ENCODE measurements at places on chromosomes 2 and 18.

DNA sequence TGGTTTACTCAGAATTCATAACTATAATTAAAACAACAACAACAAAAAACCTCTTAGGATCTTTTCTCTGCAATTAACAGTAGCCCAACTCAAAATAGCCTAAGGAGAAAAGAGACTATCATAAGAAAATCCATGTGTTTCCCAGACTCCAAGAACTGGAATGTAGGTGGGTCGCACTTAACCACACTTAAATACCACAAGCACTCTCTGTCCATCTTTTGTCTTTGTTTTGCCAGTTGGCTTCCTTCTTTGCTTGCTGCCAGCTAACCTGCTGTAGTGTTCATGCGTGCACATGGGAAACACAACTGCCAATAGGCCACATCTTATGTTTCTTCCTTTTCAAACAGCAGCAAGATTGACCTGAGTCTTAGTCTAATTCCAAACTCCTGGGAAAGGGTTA, 24.1 kb upstream of the ACVR1 start:
- no peak for DNase-seq

GRCh38 chr2:75494137-75494769, 66.5 kb downstream of the EVA1A start:
- DNase-seq = no peak

- DNase-seq = no peak
These were observed 13.9 kb downstream of the CKAP2L start for GRCh38 chr2:112750560-112750843.

GRCh38 chr2:1606046-1606400, 138.3 kb downstream of the PXDN start:
- no peak for DNase-seq

DNA sequence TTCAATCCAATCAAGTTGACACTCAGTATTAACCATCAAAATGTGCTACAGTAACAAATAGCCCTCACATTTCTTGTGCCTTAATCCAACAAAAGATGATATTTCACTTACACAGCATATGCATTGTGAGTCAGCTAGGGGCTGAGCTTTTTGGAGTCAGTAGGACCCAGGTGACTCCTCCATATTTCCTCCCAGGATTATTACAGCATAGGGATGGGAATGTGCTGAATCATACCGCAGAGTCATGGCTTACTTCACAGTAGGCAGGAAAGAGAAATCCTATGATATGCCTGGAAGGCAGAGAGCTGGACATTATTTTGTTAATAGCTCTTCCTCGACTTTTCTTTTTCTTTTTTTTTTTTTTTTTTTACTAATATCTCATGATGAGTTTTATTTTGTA, 153.3 kb downstream of the TMEM182 start:
- DNase-seq = no peak

- no peak for DNase-seq
These were observed 21.9 kb downstream of the CDC42EP3 start for GRCh38 chr2:37649518-37649917.

DNA sequence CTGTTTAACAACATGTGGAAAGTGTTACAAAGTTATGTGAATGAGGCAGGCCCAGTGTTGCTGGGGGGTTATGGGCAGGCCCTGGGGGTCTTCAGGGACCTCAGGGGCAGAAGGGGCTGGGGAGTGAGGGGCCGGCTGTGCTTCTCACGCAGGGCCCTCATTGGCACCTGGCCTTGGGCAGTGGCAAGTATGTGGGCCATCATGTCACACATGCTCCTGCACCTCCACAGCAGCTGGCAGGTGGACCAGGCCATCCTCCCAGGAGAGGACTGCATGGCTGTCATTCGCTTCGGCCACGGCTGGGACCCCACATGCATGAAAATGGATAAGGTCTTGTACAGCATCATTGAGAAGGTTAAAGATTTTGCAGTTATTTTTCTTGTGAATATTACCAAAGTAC, 47.4 kb downstream of the ZNF385B start:
- DNase-seq = no peak

- no peak for DNase-seq
These were observed 41.4 kb downstream of the STEAP3 start for GRCh38 chr2:119264781-119265692.

DNA sequence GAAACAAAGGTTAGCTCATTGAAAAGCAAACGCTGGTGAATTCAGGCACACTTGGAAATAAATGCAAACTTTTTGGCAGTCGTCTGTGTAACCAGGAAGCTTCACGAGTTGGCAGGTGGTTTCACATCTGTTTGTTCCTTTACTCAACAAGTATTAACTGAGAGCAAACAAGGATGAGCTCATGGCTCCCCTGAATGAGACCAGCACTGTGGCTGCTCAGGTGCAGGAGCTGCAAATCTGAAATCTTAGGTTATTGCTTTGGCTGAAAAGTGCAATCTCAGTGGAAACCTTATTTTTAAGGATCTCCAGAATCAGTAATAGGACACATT, 46.3 kb downstream of the SH3RF3 start:
- DNase-seq = no peak

DNA sequence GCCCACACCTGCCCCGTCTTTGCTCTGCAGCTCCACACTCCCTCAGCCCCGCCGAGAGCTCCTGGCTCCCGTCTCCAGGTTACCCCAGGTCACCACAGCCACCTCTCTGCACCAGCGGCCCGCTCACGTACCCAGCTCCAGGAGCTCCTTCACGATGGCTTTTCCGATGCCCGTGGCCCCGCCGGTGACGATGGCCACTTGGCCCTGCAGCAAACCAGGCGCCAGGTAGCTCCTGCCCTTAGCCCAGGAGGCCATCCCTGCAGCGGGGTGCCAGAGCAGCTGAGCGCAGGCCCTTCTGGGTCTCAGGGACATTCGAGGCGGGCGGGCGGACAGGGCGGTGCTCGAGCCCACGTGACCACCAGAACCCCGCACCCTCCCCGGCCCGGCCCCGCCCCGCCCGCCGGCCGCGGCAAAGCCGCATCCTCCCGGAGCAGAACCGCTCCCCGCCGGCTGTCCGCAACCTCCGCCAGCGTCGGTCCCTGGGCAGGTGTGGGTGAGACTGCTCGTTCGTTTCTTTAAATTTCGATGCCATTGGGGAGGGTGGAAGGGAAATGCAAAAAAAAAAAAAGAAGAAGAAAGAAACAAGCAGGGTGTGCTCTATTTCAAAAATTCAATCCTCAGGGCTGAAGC, at the start of the genes PECR and TMEM169:
Gene PECR (minus strand): TSS at position 323 of the 630 bp plus-strand sequence. CDS start 68 bp downstream, at position 255.
Gene TMEM169 (plus strand): TSS at position 433 of the 630 bp plus-strand sequence. CDS start 14,045 bp downstream, outside the sequence.
- DNase-seq = peak; percentile 49

- no peak for DNase-seq
These were observed 29.6 kb downstream of the NABP1 start for GRCh38 chr2:191707542-191707941.

GRCh38 chr18:23135550-23136325, 453 bp downstream of the CABLES1 start:
- DNase-seq = peak; percentile 4

- no peak for DNase-seq
These were observed 53.0 kb downstream of the PIEZO2 start for GRCh38 chr18:11096411-11096810.

DNA sequence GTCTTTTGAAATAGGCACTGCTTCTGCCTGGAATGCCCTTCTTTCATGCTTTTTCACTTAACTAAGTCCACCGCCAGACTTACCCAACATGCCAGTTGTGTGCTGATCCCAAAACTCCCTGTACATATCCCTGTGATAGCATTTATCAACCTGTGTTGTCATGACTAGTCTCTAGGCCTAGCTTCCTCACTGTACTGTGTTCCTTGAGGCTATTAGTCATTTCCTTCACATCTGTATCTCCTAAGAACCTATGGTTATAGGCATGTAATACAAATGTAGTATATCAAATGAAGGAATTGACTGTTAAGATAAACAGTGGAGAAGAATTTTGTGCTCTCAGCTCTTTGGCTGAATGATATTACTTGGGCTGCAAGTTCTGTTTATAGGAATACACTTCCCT, 184.3 kb downstream of the CYRIA start:
- DNase-seq = no peak

DNA sequence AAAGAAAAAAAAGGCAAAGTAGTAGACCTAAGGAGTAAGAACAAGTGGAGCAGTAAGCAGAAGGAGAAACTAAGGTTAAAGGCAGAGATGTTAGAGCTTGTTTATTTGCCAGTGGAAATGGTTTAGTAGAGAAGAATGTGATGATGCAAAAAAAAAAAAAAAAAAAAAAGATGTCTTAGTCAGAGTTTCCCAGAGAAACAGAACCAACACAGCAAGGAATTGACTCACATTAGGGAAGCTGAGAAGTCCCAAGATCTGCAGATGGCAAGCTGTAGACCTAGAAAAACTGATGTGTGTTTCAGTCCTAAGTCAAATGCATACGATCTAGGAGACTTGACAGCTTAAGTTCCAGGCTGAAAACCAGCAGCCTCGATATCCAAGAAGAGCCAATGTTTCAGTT, 1548.8 kb upstream of the LRRTM1 start:
- DNase-seq = no peak

GRCh38 chr2:127161176-127162136, 54.5 kb upstream of the BIN1 start:
- no peak for DNase-seq

DNA sequence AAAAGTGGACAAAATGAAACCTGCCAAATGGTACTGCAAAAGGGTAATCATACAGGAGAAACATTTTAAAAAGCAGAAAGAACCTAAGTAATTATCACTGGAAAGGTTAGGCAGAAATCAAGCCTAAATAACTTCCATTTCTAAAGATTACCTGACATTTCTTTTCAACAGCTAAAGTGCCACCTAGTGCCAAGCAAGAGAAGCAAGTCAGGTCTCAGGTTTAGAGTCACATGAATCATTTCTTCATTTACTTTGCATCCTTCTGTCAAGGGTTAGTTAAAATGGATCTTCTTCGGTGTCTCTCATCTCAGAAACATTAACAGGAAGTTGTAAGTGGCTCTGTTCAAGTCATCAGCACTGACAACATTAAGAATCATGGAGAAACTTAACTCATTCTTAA, 90.3 kb downstream of the AKAIN1 start:
- no peak for DNase-seq

- DNase-seq = no peak
These were observed 231.5 kb upstream of the FBXO11 start for GRCh38 chr2:48137829-48138228.

DNA sequence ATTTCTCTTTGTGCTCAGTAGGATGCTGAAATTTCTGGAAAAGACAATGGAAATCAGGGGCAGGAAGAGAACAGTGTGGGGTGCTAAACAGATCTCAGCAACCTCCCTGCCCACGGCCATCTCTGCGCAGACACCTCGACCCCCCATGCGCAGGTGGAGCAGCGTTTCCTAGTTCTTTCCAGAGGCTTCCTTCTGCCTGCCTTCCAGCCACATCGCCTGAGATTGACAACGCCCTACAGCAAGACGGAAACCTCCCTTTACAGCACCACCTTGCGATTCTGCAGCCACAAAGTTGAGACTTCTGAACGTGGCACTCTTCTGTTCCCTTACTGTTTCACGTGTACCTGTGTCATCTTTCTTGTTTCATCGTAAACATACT, 31.4 kb upstream of the CASP8 start:
- no peak for DNase-seq

- DNase-seq = peak; percentile 10
These were observed 31.0 kb downstream of the IL37 start for GRCh38 chr2:112941753-112942653.

GRCh38 chr2:27720004-27720551, 51.4 kb upstream of the MRPL33 start:
- DNase-seq = peak; percentile 24

- no peak for DNase-seq
These were observed 135.4 kb downstream of the PHLPP1 start for GRCh38 chr18:62850619-62851306.

DNA sequence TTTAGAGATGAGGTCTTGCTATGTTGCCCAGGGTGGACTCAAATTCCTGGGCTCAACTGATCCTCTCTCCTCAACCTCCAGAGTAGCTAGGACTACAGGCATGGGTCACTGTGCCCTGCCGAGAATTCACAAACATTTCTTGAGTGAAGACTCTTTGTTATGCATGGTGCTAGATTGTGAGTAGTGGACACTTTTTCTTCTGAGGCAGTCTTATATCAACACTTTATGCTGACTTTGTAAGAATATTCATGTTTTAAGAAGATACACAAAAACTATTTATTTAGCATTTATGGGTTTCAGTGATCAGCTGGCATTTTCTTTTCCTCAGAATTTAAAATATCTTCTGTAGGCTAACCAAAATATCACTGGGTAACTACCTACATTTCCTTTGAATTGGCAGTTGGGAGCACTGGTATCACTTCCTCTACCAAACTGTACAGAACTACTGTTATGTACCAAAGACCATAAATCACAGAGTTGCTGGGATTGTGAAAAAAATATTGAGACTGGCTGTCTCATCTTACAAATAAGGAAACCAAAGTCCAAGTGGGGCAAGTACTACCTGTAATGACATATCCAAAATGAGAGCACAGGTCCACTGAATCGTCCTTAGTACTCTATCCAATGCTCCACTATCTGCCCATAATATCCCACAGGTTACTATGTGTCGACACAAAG, 34.0 kb downstream of the DOCK10 start:
- no peak for DNase-seq

DNA sequence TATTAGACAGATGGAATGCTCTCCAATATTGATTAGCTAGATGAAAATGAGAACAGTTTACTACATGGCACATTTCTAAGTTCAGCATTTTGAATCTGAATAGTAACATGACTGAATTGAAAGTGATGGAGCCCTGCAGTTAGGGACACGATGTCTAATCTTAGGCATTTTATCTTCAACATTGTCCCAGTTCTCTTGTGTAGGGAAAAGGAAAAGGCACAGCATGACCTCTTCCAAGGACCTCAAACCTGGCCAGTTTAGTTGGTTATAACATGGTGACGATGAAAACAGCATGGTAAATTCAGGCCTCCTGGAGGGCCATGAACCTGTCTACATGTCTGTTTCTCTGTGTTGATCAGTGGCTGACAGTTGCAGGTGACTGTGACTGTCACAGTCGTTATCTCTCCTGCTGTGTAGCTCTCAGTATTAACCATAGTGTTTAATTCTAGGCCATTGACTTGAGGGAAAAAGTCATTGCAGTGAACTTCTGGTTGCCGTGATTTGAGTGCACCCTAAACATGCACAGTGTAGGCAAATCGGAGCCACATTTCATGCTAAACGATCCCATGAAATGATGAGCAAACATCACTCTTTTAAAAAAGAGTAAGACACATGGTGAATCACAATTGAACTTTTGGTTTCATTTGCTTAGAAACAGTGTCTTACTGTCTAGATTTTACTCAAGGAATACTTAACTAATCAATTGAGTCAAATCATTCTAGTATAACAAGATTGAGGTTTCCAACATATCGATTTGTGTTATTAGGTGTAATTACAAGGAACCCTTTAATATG, 129.7 kb downstream of the PHLPP1 start:
- peak; percentile 13 for DNase-seq

- no peak for DNase-seq
These were observed 42.3 kb upstream of the STAT1 start for GRCh38 chr2:191056228-191056627.

DNA sequence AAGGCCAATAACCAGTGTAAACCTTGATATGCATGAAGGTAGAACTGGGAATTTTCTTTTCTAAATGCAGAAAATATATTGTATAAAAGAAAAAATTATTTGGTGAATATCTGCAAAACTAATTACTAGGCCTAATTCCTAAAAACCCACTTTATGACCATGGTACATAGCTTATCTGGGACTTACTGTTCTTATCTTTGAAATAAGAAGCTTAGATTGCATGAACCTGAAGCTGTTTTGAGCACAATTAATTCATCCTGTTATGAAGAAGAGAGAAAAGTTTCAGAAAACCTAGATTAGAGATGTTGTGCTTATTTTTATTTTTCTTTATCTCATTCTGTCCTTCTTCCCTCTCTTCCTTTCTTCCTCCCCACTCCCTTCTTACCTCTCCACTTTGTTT, 235.0 kb downstream of the GULP1 start:
- no peak for DNase-seq
